ENCODE measurements at places on chromosomes 6 and 20.

GRCh38 chr20:19070681-19071445, 141.6 kb upstream of the SLC24A3 start:
- no peak for DNase-seq

GRCh38 chr20:51758978-51759544, 9.1 kb downstream of the ATP9A start:
- DNase-seq = no peak

DNA sequence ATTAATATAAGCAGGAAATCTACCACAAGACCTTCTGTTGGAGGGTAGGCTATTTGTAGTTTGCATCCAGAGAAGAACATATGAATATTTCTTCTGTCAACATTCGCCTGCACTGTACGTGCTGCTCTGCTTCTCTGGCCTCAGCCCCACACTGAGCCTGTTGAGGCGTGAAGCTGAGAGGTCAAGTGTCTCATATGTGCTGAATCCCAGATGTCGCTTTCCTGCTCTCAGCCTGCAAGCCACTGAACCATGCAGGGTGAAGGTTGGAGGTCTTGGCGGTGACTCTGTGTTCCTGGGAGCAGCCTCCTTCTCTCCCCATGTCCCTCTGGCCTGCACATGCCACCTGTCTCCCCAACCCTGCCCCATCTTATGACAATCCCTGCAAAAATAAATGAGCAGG, 83.6 kb downstream of the TMEM170B start:
- no peak for DNase-seq

DNA sequence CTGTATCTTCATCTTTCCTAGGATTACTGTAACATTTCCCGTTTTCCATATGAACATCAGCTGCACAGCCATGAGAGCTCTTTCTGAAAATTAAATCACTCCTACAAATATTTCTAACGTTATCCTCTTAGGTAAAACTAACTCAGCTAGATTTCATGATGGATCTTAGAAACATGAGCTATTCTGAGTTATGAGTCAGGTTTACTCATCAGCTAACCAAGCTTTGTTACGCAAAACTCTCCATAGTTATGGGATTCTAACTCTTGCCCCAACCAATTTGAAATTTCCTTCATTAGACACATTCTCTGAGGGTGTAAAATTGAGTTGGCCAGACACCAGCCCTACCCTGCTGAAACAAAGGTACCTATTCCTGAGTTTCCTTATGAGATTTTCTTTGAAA, 14.0 kb downstream of the DEFB110 start:
- no peak for DNase-seq

DNA sequence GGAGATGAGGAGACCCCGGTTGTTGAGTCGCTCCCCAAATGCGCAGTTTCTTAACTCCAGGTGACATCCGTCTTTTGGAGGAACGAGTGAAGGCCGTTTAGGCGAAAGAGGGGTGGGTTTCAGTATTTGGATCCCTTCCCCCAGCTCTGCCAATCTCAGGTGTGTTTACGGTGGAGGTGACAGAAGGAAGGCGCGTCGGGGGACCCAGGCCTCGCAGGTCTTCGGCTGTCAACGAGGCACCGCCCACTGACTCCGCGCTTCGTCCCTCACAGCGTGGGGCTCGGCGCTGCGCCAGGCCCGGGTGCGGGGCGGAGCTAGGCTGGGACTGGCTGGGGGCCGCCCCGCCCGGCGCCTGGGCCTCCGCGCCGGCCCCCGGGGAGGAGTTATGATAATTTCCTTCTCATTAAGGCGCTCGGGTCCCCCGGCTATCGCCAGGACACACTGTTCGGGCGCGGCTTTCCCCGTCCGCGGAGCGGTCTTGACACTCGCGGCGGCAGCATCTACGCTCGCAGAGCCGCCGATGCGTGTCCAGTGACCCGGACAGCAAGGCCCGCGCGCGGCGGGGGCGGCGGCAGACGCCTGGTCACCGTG, at the start of gene TFAP2C:
TFAP2C (plus strand) TSS at position 434 of the 591 bp plus-strand sequence. CDS start 239 bp downstream, outside the sequence.
- peak; percentile 6 for DNase-seq

DNA sequence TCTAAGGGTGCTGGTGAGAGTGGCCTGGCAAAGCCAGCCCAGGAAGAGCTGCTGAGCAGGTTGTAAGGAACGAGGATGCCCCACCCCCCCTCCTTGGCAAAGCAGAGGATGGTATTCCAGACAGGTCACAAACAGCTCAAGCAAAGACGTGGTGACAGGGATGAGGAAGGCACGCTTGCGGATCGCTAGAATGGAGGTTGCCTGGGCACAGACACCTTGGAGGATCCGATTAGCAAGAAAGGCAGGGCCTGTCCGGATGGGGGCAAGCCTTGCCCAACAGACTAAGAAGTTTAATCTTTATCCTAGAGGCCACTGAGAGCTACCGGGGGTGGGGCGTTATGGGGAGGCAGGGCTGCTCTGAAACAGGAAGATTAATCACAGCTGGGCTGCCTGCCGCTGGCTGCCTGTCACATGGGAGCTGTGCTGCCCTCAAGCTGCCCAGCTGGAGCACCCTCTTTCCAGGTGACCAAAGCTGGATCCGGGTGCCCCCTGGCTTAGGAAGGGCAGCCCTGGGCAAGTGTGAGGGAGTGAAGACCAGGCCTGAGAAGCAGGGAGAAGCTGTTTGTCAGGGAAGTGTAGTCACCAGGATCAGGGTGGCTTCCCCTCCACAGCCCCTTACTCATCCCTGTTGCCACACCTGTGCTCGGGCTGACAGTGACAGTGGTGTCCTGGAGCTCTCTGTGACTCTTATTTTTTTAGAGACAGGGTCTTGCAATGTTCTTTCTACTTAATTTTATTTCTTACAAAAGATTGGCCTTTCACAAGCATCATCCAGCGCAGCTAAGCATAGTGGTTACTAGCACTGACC, 9.1 kb upstream of the MAPK13 start:
- peak; percentile 57 for DNase-seq

DNA sequence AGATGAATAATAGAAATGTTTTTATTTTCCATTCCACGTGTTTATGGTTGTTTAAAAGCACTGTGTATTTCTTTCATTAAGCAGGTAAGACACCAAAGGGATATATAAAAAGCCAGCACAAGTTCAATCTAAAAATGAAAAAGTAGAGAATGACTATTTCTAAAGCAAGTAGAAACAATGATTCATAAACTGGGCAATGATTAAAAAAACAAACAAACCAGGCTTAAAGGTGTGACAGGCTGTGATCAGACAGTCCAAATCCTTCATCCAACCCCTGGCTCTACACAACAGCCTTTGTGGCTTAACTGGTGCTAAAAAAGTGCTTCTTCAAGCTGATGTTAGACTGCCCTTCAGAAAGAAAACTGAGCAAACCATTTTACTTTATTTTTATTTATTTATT, 45.7 kb upstream of the TSHZ2 start:
- no peak for DNase-seq

- DNase-seq = peak; percentile 68
Measured at GRCh38 chr20:57622579-57623381, 2.6 kb upstream of the ZBP1 start.

GRCh38 chr6:157620944-157621343, 202.1 kb upstream of the SNX9 start:
- DNase-seq = no peak

DNA sequence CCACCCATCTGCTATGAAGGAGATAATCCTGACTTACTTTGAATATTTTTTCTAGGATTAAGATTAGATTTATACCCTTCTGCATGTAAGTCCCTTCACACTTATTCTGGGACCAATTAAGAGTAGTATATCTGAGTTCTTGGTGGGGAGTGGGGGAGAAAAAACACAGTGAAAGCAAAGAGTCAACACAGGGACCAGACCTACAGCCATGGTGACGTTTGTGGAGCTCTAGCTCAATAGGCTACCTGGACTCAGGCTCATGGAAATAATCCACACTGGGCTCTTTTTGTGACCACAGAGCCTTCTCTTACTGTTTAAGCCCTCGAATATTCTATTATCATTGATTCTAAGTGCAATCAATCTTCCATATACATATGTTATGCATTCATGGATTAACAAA, 491.4 kb downstream of the LMBRD1 start:
- DNase-seq = no peak

- no peak for DNase-seq
Measured at GRCh38 chr6:23731609-23732008, 394.4 kb upstream of the NRSN1 start.

DNA sequence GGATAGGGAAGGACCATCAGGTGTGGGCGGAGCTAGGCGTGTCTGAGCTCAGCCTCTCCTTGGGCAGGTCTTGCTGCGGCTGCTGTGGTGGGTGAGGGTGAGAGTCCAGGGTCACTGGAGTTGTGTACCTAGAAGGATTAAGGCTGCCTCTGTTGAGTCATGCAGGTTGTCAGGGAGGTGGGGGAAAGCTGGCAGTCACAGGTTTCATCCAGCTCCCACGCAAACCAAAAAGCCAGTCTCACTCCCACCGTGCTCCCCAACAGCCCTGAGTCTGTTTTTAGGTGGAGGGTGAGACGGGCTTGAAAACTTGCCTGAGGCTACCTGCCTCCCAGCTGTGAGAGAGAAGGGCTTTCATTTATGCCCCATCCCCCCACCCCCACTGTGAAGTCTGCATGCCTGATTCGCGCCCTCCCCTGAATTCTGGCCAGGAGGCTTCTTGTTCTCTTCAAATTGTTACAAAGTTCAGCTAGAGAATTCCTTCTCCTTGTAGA, 161.5 kb downstream of the MYLK4 start:
- no peak for DNase-seq

- DNase-seq = no peak
Measured at GRCh38 chr20:13278812-13279570, 57.9 kb downstream of the ISM1 start.

- no peak for DNase-seq
Measured at GRCh38 chr6:13261464-13261994, 66.8 kb downstream of the TBC1D7 start.

DNA sequence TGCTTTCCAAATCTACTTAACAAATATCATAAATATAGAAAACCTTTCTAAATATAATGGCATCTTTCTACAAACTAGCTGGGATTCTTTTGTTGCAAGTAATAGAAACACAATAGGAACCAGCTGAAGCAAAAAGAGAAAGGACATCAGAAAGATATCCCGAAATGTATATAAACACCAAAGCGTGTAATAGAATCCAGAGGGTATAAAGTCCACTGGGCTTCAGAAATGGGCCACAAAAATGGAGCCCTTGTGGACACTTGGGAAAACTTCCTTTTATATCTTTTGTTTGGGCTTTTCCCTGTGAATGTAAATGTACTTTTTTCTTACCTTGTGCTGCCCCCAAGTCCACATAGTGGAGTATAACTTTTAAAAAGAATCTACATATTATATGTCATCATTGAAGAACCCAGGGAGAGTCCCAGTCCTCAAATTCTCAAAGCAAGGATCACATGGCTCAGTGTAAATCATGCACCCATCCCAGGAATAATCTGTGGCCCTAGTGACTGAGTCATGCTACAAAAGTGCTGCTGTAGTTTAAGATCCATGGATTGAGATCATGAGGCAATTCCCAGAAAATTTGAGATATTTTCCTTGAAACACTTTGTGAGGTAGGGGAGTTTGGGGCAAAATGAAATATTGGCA, 457.0 kb downstream of the EPM2A start:
- no peak for DNase-seq

All from stimulated activated CD4-positive, alpha-beta T cell treated with anti-CD3 and anti-CD28 coated beads, Interleukin-4, amount 100 ng/mL, for 24 hours (primary cell).